GM23248 (cell line): ENCODE measurements at places on chromosomes 4 and X. TPM values are rescaled to one million over a fixed set of nuclear protein-coding genes. Genes with fewer than 3 reads are reported as not detected.

DNA sequence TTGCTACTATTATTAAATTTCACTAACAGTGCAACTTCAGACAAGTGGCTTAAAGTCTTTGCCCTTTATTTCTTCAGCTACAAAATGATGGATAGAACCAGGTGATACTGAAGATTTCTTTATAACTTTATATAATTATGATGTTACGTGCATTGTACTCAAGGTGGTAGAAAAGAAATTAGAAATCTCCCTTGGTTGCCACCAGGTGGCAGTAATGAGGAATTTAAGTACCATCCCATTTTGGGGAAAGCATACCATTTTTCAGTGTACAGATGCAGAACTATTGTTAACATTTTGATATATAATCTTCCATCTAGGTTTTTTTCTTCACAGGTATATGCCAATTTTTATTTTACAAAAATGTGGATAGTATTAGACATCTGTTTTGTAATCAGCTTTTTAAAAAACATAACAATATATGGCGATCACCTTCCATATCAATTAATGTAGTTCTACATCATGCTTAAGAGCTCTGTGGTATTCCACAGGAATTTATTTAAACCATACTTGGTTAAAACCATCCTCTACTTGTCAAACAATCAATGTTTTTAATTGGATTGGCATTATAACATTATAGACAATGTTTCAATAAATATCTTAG is 37.7 kb upstream of the RAB33B start:
- peaks cover 11% of the 10 kb centered on the region for H3K4me1 ChIP-seq
- H3K4me3 ChIP-seq = no peak overlapping the region

- no peak within 1 kb of the TSS for H3K27ac ChIP-seq
- H3K27me3 ChIP-seq = no peaks in the 10 kb centered on the region
- peaks cover 31% of the 10 kb centered on the region for H3K4me1 ChIP-seq
- H3K36me3 ChIP-seq = no peaks in the 10 kb centered on the region
Observed at GRCh38 chrX:43973249-43974099, at the start of gene NDP. NDP (minus strand) TSS chrX:43973390; CDS start chrX:43958645, 14,745 bp downstream.

GRCh38 chr4:26410385-26411293 is 79.6 kb downstream of the CCKAR start:
- peak; percentile 64 for DNase-seq
- no peak overlapping the region for H3K27ac ChIP-seq
- no peaks in the 10 kb centered on the region for H3K27me3 ChIP-seq
- H3K4me1 ChIP-seq = peaks cover 10% of the 10 kb centered on the region
- H3K36me3 ChIP-seq = peaks cover 17% of the 10 kb centered on the region
- H3K4me3 ChIP-seq = no peak overlapping the region

Gene BBS12
- total RNA-seq = 3.5 and 7.1 TPM in 2 replicates

Gene PRRG3
- not detected in 2 replicates for total RNA-seq

Gene GNRHR
- not detected in 2 replicates for total RNA-seq
